Lower leg skin (tissue), 4 donors: ENCODE measurements at places on chromosomes 3 and 15. TPM values are rescaled to one million over a fixed set of nuclear protein-coding genes. Genes with fewer than 3 reads are reported as not detected.

GRCh38 chr15:99239545-99240198 lies 9.7 kb downstream of the TTC23 start:
- DNase-seq: no peak

DNA sequence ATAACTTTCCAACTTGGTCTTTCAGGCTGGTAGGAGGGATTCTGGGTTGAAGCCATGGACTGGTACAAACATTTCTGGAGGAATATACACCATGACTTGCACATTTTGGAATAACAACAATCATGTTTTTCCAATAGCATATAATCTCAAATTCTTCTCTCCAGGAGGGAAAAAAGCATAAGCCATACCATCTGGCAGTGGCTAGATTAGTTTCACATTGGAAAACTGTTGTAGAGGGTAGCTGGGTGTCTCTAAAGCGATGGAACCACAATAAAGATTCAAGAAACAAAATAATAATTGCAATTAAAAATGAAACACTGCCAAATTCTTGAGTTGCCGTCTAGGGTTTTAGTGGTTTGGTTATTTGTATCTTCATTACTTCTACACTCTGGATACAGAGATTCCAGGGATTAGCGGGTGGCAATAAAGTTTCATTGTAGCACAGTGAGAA lies 278.5 kb upstream of the RASGRP1 start:
- no peak for DNase-seq

The SV2B gene
- total RNA-seq: 2.3 TPM

The C3orf85 gene
- total RNA-seq: not detected

The THPO gene
- total RNA-seq: 0.36 TPM
